Endodermal cell (in vitro differentiated cells): ENCODE measurements at places on chromosomes 12 and 14. TPM values are rescaled to one million over a fixed set of nuclear protein-coding genes. Genes with fewer than 3 reads are reported as not detected.

DCAF4 gene
- 16.4 and 16.5 TPM in 2 replicates for total RNA-seq

DNA sequence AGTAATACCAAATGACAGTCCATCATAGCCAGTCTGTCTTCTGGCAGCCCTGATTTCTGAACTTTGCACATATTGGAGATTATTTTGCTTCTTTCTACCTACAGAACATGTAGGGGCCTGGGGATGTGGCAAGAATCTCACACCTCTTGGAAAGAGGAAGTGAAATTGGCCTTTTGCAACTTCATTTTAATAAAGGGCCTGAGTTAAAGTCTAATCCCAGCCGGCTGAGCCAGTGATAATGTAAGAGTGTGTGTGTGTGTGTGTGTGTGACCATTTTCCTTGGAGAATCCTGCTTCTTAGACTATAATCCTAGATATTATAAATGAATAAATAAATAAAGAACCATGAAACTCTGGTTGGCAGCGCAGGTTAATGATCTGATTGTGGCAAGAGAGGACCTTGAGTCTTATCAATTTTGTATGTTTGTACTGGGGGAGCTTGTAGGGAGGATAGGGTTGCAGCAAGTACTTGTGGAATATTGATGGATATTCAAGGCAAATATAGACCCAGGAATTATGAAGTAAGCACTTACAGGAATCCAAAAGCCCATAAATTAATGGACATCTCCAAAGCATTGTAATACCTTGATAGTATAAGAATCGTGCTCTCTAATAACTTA, 233.2 kb upstream of the AMIGO2 start:
- no peak overlapping the region for H3K27ac ChIP-seq
- H3K4me3 ChIP-seq = no peak overlapping the region
- no peak for DNase-seq
- H3K4me1 ChIP-seq = no peaks in the 10 kb centered on the region
- H3K27me3 ChIP-seq = no peaks in the 10 kb centered on the region

- H3K27me3 ChIP-seq = no peaks in the 10 kb centered on the region
- no peak overlapping the region for H3K27ac ChIP-seq
- no peak overlapping the region for H3K4me3 ChIP-seq
- no peaks in the 10 kb centered on the region for H3K36me3 ChIP-seq
- H3K4me1 ChIP-seq = peaks cover 10% of the 10 kb centered on the region
Measured at GRCh38 chr12:25825446-25825845, 133.0 kb upstream of the RASSF8 start.

GRCh38 chr12:40907115-40907527, 214.9 kb downstream of the CNTN1 start:
- H3K36me3 ChIP-seq = no peaks in the 10 kb centered on the region
- H3K27me3 ChIP-seq = no peaks in the 10 kb centered on the region
- no peaks in the 10 kb centered on the region for H3K4me1 ChIP-seq

P2RX2 gene
- 2.6 and 2.8 TPM in 2 replicates for total RNA-seq

DNA sequence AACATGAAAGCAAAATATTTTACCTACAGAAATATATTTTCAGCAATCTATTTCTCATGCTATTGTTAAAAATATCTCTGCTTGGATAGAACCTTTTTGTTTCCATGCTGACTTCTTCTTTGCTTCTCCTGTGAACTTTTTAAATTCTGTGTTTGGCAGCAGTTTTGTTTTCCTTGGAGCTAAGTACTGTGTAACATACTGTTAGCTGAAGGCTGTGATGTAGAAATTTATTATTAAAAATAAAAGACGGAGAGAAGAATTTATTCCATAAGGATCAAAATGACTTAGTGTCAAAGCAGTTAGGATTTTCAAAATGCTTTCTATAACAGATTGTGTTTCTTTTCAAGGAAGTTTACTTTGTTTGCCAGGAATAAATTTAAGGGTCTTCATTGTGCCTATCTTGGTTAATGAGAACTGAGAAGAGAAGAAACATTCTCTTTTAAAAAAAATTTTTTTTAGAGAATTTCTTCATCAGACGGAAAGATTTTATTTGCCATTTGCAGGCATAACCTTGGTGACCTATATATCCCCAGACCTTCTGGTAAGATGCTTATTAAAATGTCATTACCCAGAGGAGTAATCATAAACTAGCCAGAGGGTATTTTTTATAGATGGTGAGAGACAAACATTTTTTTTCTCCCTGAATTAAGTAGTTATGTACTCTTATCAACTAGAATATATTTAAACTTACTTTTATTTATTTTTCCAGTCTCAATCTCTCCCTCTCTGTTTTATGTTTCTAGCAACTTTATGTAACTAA, 147.1 kb upstream of the SLCO1C1 start:
- H3K4me3 ChIP-seq = no peak overlapping the region
- no peaks in the 10 kb centered on the region for H3K36me3 ChIP-seq
- DNase-seq = no peak
- H3K4me1 ChIP-seq = peaks cover 6% of the 10 kb centered on the region
- H3K27me3 ChIP-seq = no peaks in the 10 kb centered on the region

TAS2R50 gene
- 2.1 and 5.0 TPM in 2 replicates for total RNA-seq

GRCh38 chr14:69610874-69611171, 573 bp upstream of the SUSD6 start:
- no peak overlapping the region for H3K27ac ChIP-seq
- DNase-seq = peak; percentile 74
- peaks cover 12% of the 10 kb centered on the region for H3K4me1 ChIP-seq
- H3K27me3 ChIP-seq = no peaks in the 10 kb centered on the region
- H3K4me3 ChIP-seq = peak overlapping the region; percentile 77

NPAS3 gene
- total RNA-seq = 0.75 and 1.6 TPM in 2 replicates

PLBD1 gene
- total RNA-seq = 32.5 and 37.5 TPM in 2 replicates

RNASE4 gene
- total RNA-seq = 0.73 and 1.2 TPM in 2 replicates

DNA sequence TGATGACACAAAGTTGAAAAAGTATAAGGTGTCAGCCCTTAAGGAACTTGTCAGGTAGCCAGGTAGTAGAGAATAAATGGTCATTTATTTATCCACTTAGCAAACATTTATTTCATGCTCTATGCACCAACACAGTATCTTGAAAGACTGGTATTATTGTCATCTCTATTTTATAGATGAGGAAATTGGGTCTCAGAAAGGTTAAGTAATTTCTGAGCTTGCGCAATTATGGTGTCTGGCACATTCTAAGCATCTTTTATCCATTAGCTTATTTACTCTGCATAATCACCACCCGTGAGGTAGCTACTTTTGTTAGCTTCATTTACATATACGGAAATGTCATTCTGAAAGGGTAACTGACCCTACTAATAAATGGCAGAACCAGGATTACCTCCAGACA, 2.5 kb upstream of the UTP20 start:
- H3K36me3 ChIP-seq = peaks cover 7% of the 10 kb centered on the region
- H3K4me3 ChIP-seq = no peak overlapping the region
- no peak for DNase-seq
- no peak overlapping the region for H3K27ac ChIP-seq
- H3K4me1 ChIP-seq = peaks cover under 1% of the 10 kb centered on the region

GRCh38 chr14:100673807-100674154, 52.9 kb upstream of the DLK1 start:
- H3K27ac ChIP-seq = no peak overlapping the region
- H3K4me3 ChIP-seq = peak overlapping the region; percentile 7
- H3K27me3 ChIP-seq = no peaks in the 10 kb centered on the region
- H3K36me3 ChIP-seq = no peaks in the 10 kb centered on the region

DNA sequence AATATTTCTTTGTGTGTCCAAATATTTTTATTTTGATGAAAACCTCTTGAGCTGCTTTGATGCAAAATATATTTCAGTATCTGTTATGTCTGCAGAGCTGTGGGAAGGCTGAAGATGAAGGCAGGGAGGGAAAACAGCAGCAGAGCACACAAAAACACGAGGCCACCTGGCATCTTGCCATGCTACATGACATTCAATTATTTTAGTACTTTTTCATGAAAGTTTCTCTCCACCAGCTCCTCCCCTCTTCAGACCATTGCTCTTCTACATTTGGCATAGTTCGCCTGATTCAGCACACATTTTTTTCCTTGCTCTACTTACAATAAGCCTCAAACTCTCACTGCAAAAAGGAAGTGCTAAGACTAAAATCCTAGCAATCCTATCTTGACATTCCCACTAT, 4.6 kb upstream of the ALX1 start:
- H3K27me3 ChIP-seq = peaks cover 97% of the 10 kb centered on the region
- no peak overlapping the region for H3K4me3 ChIP-seq
- H3K4me1 ChIP-seq = no peaks in the 10 kb centered on the region
- no peak overlapping the region for H3K27ac ChIP-seq
- no peaks in the 10 kb centered on the region for H3K36me3 ChIP-seq

DNA sequence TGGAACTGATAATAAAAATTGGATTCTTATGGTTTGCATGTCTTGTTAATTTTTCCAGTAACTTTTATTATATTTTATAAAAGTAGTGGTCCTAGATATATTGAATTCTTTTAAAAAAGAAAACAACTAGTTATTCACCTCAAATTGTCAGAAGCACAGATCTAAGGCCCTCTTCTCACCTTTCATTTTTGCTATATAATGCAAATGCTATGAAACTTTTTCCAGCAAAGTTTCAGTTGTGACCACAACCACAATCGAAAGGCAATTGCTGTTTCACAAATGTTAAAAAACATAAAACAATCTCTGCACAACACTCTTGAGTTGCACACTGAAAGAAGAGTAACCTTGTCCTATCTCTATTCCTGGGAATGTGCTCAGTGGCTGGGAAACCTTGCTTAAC, 479.8 kb upstream of the FLRT2 start:
- H3K4me3 ChIP-seq = no peak overlapping the region
- H3K27me3 ChIP-seq = no peaks in the 10 kb centered on the region
- no peaks in the 10 kb centered on the region for H3K4me1 ChIP-seq
- no peaks in the 10 kb centered on the region for H3K36me3 ChIP-seq

DNA sequence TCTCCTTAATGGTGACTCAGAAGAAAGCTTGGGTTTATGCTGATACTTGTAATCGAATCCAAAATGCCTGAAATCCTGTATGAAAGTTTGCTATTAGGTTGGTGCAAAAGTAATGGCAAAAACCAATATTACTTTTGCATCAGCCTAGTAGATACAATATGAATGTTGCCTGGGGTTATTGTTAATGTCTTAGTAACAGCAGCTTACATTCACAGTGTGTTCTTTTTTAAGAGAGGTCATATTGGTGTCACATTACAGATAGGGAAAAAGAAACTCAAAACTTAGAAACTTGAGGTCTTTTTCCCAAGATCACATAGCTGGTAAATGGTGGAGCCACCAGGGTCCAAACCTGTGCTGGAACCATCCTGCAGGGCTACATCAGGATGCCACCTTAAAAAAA, 25.2 kb downstream of the SRGAP1 start:
- H3K4me1 ChIP-seq = no peaks in the 10 kb centered on the region
- H3K4me3 ChIP-seq = no peak overlapping the region
- H3K36me3 ChIP-seq = no peaks in the 10 kb centered on the region
- peak; percentile 22 for DNase-seq
- H3K27me3 ChIP-seq = no peaks in the 10 kb centered on the region

DNA sequence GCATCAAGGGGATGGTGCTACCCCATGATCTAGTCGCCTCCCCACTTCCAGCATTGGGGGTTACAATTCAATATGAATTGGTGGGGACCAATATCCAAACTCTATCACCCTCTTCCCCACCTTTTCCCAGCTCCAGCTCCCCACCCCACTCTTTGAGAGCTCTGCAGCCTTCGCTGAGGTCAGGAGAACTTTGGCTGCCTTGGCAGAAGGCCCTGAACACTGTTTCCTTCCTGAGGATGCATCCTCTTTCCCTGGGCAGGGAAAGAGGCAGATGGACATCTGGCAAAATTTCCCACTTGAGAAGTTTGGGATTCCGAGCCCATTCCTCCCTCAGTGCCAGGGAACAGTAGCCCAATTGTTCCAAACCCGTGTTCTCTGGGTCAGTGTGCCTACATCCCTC, 169.1 kb downstream of the TSPAN9 start:
- H3K27me3 ChIP-seq = no peaks in the 10 kb centered on the region
- H3K4me1 ChIP-seq = peaks cover 3% of the 10 kb centered on the region
- no peak overlapping the region for H3K27ac ChIP-seq
- H3K4me3 ChIP-seq = no peak overlapping the region
- DNase-seq = no peak

DNA sequence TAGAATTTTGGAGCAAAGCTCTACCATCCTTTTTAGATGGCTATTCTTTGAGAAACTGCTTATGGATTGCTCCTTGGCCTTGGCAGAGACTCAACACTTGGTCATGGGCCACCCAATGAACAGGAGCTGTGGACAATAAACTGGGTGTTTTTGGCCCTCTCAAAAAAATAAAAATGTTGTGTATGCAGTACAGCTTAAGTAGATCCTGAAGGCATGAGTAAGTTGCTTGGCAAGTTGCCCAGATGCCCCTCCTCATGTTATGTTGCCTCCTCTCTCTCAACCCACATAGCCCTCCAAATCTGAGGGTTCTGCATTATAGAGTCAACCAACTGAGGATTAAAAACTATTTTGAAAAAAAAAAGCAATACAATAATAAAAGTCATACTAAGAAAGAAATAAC, 124.9 kb downstream of the ATP23 start:
- no peaks in the 10 kb centered on the region for H3K36me3 ChIP-seq
- no peaks in the 10 kb centered on the region for H3K4me1 ChIP-seq
- H3K4me3 ChIP-seq = no peak overlapping the region
- no peaks in the 10 kb centered on the region for H3K27me3 ChIP-seq

- no peak for DNase-seq
- no peaks in the 10 kb centered on the region for H3K36me3 ChIP-seq
- H3K27ac ChIP-seq = no peak overlapping the region
- no peak overlapping the region for H3K4me3 ChIP-seq
Measured at GRCh38 chr12:22578328-22578727, 34.0 kb upstream of the C2CD5 start.
